ENCODE measurements at places on chromosomes 12 and 14. TPM values are rescaled to one million over a fixed set of nuclear protein-coding genes. Genes with fewer than 3 reads are reported as not detected.

GRCh38 chr12:56900583-56900982, 33.6 kb downstream of the SDR9C7 start:
- no peak overlapping the region for H3K27ac ChIP-seq
- H3K4me1 ChIP-seq: no peaks in the 10 kb centered on the region
- no peaks in the 10 kb centered on the region for H3K27me3 ChIP-seq

DNA sequence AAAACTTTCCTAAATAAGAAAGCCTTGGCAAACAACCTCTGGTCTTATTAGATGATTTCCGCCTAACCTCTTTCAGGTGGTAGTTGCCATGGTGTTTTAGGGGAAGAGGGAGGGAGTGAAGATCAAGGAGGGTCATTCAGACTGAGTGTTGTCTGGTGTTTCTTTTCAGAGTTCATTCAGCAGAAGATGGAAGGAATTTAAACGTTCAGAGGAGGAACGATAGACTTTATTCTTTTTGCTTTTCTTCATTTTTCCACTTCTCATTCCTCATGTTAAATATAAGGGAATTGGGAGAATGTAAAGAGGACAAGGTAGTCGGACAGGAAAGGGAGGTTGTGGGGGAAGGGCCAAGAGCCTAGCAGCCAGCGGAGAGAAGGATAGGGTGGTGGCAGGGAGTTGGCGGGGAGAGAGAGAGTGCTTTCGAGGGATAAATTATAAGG, 17.4 kb upstream of the SALL2 start:
- H3K4me1 ChIP-seq: no peaks in the 10 kb centered on the region
- H3K27ac ChIP-seq: no peak overlapping the region
- DNase-seq: no peak
- no peaks in the 10 kb centered on the region for H3K36me3 ChIP-seq
- no peaks in the 10 kb centered on the region for H3K27me3 ChIP-seq

DNA sequence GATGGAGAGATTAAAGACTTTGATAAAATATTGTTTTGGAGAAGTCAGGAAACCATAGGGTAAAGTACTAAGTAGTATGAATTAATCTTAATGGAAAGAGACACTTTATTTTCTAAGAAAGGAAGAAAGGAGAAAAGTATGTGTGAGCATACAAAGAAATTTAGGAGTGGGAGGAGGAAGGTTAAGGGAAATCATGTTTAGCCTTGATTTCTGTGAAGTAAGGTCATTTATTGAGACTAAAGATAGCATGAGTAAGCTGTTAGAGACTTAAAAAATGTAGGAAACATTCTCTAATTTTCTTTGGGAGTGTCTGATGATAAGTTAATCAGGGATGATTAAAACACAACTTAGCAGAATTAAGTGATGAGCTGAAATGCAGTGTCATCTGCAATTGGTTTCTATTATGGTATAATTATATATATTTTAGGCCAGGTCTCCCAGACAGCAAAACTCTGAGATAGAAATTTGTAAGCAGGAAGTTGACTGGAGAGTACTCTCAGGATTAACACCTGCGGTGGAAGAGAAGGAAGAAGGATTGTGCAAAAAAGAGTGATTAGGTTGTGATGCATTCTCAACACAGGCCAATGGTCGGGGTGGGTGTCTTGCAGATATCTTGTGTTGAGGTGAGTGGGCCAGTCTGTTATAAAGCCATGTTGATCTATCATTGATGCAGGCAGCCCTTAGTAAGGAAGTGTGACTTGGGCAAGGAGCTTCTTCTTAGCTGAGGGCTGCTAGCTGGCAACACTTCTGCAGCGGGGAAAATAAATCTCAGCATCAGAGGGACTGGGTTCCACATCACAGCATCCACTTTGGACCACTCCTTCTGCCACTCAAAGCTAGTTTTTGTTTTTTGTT, 256.2 kb downstream of the AEBP2 start:
- H3K27me3 ChIP-seq: no peaks in the 10 kb centered on the region
- DNase-seq: no peak
- H3K4me1 ChIP-seq: no peaks in the 10 kb centered on the region
- H3K36me3 ChIP-seq: no peaks in the 10 kb centered on the region
- H3K27ac ChIP-seq: no peak overlapping the region

DNA sequence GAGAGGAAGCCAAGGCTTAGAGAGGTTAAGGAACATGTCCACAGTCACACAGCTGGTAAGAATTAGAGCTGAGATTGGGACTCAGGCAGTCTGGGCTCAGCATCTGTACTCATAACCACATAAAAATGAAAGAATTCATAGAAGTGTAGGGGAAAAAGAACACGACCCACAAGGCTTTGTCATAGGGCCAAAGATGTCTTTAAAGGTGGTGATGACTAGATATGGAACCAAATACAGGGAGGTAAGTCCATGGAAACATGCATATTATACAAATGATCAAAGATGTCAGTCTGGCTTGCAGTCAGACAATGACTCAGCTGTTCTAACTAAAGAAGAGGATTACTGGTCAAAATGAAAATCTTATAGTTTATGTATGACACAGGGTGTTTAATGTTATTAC, 7.2 kb upstream of the SSPN start:
- H3K27me3 ChIP-seq: no peaks in the 10 kb centered on the region
- no peak overlapping the region for H3K27ac ChIP-seq
- no peak for DNase-seq

- no peak overlapping the region for H3K27ac ChIP-seq
- peaks cover 47% of the 10 kb centered on the region for H3K36me3 ChIP-seq
- no peak overlapping the region for H3K4me3 ChIP-seq
- H3K27me3 ChIP-seq: no peaks in the 10 kb centered on the region
These were observed 24.3 kb upstream of the PLEKHD1 start for GRCh38 chr14:69460093-69460701.

- no peak overlapping the region for H3K27ac ChIP-seq
- H3K4me1 ChIP-seq: peaks cover 3% of the 10 kb centered on the region
- no peaks in the 10 kb centered on the region for H3K27me3 ChIP-seq
- H3K36me3 ChIP-seq: no peaks in the 10 kb centered on the region
These were observed 35.5 kb upstream of the SOCS2 start for GRCh38 chr12:93536766-93537488.

DNA sequence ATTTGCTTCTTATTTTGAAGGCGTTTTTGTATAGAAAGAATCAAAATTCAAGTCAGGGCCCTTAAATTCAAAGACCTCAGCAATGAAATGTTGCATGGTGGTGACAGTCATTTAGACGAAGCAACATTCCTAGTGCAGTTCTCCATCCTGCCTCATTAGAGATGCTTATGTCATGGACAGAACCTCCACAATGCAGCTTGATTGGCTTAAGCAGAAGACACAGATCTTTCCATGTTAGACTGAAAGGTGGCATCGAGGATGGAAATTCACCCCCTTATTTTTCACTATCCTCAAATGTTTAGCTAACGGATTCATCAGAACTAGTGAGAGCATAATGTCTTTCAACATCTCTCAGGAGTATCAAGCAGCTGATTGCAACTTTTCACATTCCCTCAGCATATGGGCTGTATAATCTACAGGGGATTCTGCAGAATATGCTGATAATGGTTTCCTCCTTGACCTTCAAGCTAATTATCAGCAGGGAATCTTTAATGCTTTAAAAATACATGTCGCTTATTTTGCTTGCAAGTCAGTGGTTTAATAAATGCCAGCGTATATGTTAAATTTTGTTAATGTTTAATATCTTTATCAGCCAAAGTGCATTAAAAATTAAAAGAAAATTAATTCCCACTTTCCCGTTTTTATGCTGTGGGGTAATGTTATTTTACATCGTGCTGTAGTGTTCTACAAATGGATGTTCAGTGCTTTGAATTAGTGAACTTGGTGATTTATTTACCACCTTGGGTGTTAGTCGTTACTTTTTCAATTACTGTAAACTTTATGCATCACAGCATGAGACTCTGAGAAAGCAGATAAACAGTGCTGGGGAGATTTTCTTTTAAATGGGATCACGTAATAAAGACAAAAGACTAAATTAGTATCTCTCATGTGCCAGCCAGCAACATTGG, 12.8 kb upstream of the NRDE2 start:
- no peak overlapping the region for H3K4me3 ChIP-seq
- no peaks in the 10 kb centered on the region for H3K27me3 ChIP-seq
- H3K36me3 ChIP-seq: no peaks in the 10 kb centered on the region
- no peak overlapping the region for H3K27ac ChIP-seq

GRCh38 chr14:105257464-105257863, 9.1 kb downstream of the BTBD6 start:
- no peaks in the 10 kb centered on the region for H3K4me1 ChIP-seq
- DNase-seq: peak; percentile 38
- H3K27me3 ChIP-seq: no peaks in the 10 kb centered on the region
- peaks cover 8% of the 10 kb centered on the region for H3K36me3 ChIP-seq

DNA sequence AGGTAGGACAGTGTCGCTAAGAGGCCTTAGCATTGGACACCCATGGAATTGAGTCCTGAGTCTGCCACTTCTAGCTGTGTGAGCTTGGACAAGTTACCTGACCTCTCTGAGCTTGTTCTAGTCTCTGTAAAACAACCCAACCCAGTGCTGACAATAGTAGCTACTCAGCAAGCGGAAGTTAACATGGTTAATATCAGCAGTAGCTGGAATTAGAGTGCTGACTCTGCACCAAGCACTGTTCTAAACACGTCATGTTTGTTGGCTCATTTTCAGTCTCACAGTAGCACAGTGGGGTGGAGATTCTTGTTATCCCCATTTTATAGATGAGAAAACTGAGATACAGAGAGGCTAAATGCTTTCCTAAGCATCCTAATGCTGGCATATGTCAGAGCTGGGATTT, 47.5 kb upstream of the RIN3 start:
- no peak for DNase-seq
- peaks cover 11% of the 10 kb centered on the region for H3K4me1 ChIP-seq
- no peak overlapping the region for H3K27ac ChIP-seq
- no peak overlapping the region for H3K4me3 ChIP-seq

DNA sequence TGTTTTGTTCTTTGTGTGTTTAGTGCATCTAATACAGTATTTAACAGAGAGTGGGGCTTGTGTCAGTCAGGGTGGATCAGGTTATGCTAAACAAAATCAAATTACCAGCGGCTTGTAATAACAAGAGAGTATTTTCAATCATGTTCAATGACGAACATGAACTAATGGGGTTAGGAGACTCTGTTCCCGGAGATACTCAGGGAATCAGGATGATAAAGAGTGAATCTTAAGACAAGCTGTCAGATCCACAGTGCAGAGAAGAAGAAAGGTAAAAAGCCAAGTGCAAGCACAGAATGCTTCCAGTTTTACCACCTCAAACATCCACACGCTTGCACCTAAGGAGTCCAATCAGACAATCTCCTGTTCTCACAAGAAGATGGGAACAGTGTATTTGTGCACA, 1331.5 kb upstream of the TMEM132C start:
- H3K27ac ChIP-seq: no peak overlapping the region
- no peaks in the 10 kb centered on the region for H3K4me1 ChIP-seq
- no peak for DNase-seq
- no peak overlapping the region for H3K4me3 ChIP-seq
- no peaks in the 10 kb centered on the region for H3K27me3 ChIP-seq

DNA sequence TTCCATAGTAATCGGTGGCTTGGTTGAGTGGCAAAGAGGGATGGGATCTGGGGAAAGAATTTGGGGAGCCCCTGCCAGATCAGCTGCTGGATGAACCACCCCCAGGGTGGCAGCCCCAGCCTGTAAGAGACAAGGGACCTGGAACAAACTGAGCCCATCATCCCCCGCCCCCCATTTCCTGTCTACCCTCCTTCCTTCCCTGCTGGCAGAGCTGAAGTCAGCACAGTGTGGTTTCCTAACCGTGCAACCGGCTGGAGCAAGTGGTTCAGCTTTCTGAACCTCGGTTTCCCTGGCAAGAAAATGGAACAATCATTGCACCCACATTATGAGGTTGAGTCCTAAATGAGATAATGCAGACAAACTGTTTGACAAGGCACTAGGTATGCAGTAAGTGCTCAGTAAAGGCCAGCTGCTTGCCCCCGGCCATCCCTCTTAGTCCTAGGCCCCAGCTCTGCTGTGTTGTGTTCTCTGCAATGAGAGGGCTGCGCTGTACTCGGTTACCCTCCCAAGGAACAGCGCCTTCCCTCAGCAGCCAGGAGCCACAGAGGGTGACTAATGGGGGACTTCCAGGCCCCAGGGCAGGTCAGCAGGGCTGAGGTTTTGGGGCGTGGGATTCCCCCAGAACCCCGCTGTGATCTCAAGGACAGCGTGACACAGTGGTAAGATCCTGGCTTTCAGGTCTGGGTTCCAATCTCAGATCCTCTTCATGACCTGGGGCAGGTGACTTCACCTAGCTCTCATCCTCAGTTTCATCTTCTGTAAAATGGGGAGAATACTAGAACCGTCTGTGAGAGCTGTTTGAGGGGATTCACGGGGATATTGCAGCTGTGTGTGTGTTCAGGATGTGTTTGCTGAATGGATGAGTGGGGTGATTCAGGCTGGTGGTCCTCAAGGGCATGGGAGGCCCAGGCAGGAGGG, 16.5 kb downstream of the SELPLG start:
- H3K27me3 ChIP-seq: no peaks in the 10 kb centered on the region
- H3K4me1 ChIP-seq: peaks cover 29% of the 10 kb centered on the region
- H3K4me3 ChIP-seq: no peak overlapping the region
- no peaks in the 10 kb centered on the region for H3K36me3 ChIP-seq
- peak; percentile 68 for DNase-seq

GRCh38 chr12:39012870-39013269, 107.5 kb upstream of the CPNE8 start:
- no peak overlapping the region for H3K27ac ChIP-seq
- H3K4me3 ChIP-seq: no peak overlapping the region
- no peaks in the 10 kb centered on the region for H3K4me1 ChIP-seq

- H3K36me3 ChIP-seq: no peaks in the 10 kb centered on the region
- no peaks in the 10 kb centered on the region for H3K27me3 ChIP-seq
- no peak for DNase-seq
- no peaks in the 10 kb centered on the region for H3K4me1 ChIP-seq
- no peak overlapping the region for H3K27ac ChIP-seq
- no peak overlapping the region for H3K4me3 ChIP-seq
These were observed 32.2 kb upstream of the NUBPL start for GRCh38 chr14:31529053-31529452.

DNA sequence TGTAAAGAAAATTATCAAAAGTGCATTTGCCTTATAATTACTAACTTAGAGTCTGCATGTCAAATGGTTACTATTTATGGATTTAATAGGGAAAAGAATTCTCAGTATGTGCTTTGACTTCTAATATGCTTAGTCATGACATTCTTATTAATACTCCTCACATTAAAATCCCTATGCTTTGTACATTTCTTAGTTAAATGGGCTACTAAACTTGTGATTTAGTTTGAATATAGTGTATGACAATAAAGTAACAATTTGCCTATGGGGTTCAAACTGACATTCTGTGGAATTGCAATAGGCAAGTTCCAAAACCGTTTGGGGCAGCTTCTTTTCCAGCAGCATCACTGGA, 361.9 kb upstream of the TMTC1 start:
- DNase-seq: no peak
- H3K36me3 ChIP-seq: no peaks in the 10 kb centered on the region
- H3K4me1 ChIP-seq: no peaks in the 10 kb centered on the region
- no peaks in the 10 kb centered on the region for H3K27me3 ChIP-seq
- no peak overlapping the region for H3K27ac ChIP-seq

DNA sequence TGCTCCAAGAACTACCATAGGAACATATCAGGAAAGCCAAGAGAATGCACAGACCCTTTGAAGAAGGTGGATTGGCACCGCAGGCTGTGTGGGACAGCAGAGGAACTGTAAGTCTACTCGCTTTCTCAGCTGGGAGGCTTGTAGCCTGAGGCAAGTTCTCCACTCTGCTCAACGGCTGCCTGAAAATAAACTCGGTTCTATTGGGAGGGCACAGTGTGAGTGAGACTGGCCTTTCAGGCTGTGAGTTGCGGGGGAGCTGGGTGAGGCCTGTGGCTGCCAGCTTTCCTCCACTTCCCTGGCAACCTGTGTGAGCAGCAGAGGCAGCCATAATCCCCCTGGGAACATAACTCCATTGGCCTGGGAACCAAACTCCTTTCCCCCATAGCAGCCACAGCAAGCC, 132.1 kb downstream of the ANKS1B start:
- no peaks in the 10 kb centered on the region for H3K27me3 ChIP-seq
- H3K4me3 ChIP-seq: no peak overlapping the region

Gene KLRC4
- 1.9 TPM for total RNA-seq

Gene STAC3
- total RNA-seq: 6.0 TPM

Gene ACOT6
- not detected for total RNA-seq

Gene FOXM1
- 1.0 TPM for total RNA-seq

Gene REC8
- total RNA-seq: 18.5 TPM

Gene PAH
- not detected for total RNA-seq

Gene UBE3B
- total RNA-seq: 39.1 TPM
